NCI-H524 (cell line): ENCODE measurements at places on chromosomes 6 and 20.
A peak's percentile ranks its signal among the peaks of the same experiment; 100 is the strongest.

DNA sequence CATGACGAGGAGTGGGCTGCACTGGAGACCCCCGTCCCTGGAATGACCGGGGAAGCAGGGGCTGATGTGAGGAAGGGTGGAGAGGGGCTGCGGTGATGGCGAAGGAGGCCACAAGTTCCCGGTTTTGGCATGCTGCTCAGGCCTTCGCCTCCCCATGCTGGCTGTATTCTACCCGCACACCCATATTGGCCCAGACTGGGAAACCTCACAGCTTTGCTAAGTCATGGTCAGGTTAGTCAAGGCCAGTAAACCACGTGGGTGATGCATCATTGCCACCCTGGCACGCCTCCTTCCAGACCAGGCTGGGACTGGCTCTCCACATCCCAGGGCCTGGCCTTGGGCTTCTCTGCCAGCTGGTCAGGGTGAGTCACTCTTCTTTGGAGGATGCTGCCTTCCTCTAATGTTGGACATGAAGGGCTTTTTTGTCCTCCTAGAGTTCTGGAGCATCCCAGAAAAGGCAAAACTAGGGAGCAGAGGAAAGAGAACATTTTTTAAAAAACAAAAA, 53.8 kb downstream of the PCNA start:
- no peak for DNase-seq

DNA sequence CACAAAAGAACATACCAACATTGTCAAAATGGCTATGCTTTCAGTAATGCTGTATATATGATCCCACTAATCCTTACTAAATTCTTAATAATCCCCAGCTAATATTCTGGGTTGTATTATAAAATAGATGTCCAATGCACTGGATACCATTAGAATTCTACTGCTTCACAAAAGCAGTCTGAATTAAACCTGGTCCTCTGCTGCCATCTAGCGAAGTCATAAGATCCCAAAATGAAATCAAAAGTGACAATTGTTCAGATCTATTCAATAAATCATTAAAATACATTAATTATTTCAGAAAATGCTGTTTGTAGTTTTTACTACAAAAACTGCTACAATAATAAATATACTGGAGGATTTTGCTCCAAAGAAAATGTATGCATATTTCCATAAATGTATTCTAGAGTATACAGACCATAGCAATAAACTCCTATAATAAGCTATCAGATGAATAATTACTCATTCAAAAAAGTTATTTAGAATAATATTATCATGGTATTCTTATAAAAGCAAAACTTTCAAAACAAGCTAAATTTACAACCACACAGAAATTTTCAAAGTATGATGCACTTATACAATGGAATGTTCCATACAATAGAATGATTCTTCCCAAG, 92.6 kb downstream of the RNGTT start:
- DNase-seq: peak; percentile 82

GRCh38 chr6:91573826-91574416, 987.0 kb upstream of the MAP3K7 start:
- DNase-seq: peak; percentile 2

DNA sequence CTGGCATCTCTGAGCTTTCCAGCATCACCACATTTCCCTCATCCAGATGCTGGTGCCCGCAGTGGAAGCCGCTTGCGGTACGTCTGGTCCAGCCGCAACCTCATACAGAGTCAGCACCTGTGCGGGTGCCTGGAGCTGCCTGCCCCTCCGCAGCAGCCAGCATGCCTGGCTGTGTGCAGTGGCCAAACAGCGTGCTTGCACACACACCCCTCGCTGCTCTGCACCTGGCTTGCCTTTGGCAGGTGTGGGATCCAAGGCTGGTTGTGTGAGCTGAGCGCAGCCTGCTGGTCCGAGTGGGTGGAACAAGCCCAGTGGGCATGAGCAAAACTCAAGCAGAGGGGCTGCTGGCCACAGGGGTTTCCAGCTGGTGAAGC, 3.1 kb upstream of the HINT3 start:
- DNase-seq: peak; percentile 29

DNA sequence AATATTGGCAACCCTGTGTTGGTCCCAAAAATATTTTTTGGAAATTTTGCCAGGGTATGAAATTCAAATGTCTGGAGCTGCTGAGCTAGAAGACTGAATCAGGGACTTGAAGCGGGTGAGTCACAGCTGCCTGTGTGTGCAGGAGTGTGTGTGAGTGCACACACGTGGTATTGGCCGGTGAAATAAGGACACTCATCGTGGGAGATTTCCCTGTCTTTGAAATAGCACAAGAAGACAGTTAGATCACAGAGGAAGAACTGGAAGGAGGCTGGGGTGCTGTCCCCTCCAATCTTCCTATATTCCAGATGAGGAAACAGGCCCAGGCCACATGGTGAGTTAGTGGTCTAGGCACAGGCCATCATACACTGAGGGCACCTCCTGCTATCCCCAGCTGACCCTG, 123.8 kb upstream of the MLN start:
- DNase-seq: no peak

DNA sequence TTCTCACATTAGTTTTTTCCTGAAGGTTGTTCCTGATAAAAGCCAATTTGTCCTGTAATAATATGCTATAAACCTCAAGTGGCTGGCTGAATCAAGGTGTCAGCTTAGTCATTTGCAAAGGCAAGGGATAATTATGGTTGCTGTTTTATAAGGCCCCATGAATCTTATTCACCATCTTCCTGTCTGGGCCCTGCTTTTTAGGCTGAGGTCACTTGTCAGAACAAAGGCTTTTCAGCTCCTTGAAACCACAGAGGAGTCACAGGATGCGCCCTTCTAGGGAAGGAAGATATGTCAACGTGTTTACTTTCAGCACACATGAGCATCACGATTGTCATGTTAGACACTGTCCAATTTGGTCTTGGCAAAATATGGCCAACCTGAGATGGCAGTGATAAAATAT, 64.8 kb upstream of the NAA20 start:
- DNase-seq: no peak
